Esophagus squamous epithelium (tissue), 5 donors: ENCODE measurements at places on chromosomes 2 and 18. TPM values are rescaled to one million over a fixed set of nuclear protein-coding genes. Genes with fewer than 3 reads are reported as not detected.

DNA sequence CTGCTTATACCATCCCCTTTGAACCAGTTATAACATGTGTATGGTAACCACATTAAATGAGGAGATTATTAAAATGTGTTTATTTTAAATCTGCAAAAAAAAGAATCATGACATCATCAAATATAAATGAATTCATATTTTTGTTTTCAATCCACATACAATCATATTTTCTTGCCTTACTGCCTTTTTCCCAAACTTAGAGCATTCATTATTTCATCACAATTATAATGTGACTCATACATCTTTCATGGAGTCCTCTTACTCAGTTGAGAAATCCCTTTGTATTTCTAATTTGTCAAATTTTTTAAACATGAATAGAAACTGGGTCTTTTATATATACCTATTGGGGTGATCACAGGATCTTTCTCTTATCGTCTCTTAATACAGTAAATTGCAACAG, 909.6 kb downstream of the DSC3 start:
- H3K36me3 ChIP-seq: no peaks in the 10 kb centered on the region
- no peaks in the 10 kb centered on the region for H3K27me3 ChIP-seq

The NEB gene
- 0.83 TPM for total RNA-seq

- H3K4me1 ChIP-seq: no peaks in the 10 kb centered on the region
- H3K4me3 ChIP-seq: no peak overlapping the region
- H3K27me3 ChIP-seq: no peaks in the 10 kb centered on the region
- no peak for DNase-seq
Observed at GRCh38 chr2:229616433-229616832, 97.9 kb downstream of the DNER start.

DNA sequence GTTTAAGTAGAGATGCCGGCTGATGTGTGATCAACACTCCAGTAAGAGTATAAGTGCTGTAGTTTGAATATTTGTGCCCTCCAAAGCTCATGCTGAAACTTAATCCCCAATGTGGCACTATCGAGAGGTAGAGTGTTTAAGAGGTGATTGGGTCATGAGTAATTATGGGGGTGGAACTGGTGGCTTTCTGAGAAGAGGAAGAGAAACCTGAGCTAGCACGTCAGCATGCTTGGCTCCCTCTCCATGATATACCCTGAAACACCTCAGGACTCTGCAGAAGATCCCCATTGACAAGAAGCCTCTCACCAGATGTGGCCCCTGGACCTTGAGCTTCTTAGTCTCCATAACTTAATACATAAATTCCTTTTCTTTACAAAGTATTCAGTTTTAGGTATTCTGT, 584.8 kb downstream of the TSN start:
- DNase-seq: no peak
- no peaks in the 10 kb centered on the region for H3K4me1 ChIP-seq
- H3K27ac ChIP-seq: no peak overlapping the region
- H3K36me3 ChIP-seq: no peaks in the 10 kb centered on the region

DNA sequence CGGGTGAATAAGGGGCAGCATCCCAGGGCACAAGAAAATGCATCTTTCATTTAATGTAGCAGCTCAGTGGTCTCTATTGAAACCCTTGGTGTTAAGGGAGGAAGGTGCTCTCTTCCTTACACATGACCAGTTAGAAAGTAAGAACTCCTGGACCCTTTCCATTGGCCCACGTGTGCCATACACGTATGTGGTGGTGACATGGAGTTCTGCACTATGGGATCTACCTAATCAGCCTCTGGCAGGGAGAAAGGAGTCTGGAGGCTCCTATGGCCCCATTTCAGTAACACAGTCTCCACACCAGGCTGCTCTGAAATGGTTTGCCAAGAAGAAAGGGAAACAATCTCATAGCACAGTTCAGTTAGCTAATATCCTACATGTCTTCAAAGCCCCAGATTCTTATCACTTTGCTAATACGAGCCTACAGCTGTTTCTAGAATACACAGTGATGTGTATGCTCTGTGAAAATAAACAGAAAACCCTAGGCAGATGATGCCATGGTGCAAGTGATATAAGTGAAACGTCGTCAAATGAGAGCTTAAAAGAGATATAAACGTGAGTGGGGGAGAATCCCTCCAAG, 7.0 kb downstream of the EFEMP1 start:
- H3K36me3 ChIP-seq: no peaks in the 10 kb centered on the region
- H3K4me1 ChIP-seq: no peaks in the 10 kb centered on the region
- H3K27me3 ChIP-seq: no peaks in the 10 kb centered on the region
- no peak for DNase-seq
